Left renal cortex interstitium (tissue), 4 donors: ENCODE measurements at places on chromosomes 5 and 9.

DNA sequence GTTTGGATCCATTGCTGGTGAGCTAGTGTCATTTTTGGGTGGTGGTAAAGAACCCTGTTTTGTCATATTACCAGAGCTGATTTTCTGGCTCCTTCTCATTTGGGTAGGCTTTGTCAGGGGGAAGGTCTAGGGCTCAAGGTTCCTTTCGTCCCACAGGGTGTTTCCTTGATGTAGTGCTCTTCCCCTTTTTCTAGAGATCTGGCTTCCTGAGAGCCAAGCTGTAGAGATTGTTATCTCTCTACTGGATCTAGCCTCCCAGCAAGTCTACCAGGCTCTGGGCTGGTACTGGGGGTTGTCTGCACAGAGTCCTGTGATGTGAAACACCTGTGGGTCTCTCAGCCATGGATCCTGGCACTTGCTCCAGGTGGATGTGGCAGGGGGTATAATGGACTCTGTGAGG, 145.9 kb downstream of the HINT1 start:
- DNase-seq, result no peak

- no peak for DNase-seq
Observed at GRCh38 chr9:86669422-86669821, 277.9 kb downstream of the GAS1 start.

DNA sequence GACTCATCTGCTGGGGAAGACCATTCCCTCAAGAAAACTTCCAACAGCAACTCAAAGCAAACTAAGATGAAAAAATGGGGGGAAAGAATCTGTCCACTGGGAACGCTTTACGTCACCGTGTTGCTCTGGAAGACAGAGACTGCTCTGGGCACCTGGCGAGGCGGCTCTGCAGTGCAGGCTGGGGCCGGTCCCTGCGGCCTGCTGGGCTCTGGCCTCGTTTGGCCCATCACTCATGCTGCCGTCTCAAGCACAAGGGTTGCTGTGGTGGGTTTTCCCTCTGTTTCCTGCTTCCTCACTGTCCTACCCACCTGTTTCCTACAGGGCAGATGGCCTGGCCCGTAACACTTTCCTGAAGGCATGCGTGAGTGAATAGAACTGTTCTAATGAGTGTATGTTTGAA, 92.9 kb upstream of the OTULINL start:
- DNase-seq, result no peak

GRCh38 chr9:5364294-5365024, 24.8 kb upstream of the RLN1 start:
- DNase-seq, result no peak

DNA sequence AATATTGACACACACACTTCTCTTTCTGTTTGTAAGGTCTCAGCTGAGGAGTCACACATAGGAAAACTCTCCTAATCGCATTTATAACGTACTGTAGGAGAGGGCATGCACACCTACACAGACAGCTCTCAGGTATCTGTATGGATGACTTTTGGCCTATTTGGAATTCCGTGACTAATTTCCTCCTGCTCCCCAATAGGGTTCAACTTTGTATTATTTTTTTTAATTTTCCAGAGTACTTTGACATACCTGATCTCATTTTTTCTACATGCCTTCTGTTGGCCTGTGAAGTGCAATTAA, 195.9 kb downstream of the ARHGAP26 start:
- no peak for DNase-seq

- DNase-seq, result no peak
Observed at GRCh38 chr5:149412783-149413476, 33.8 kb upstream of the IL17B start.

GRCh38 chr5:179122411-179123108, 62.4 kb downstream of the ZNF354C start:
- DNase-seq, result no peak

DNA sequence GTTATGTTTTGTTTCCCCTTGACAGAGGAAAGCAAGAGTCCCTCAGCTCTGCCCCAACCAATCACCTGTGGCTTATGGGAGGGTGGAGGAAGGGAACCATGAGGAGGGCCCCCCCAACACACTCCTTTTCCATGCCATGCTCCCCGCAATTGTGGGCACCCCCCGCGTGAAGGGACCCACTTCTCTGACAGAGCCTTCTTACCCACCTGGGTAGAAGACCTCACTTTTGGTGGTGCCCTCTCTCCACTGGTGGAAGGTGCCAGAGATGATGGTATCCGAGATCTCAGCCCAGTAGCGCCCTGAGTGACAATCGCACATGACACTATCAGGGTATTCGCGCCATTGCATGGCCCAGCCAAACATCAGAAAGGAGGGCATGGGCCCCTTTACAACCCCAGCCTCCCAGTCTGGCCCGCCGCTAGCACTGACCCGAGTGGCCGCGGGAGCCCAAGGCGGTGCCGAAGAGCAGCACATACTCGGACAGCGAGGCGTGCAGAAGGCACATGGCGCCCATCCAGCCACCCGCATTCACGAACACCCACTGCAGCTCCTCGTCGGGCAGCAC, 714 bp downstream of the SIGMAR1 start:
- no peak for DNase-seq

- DNase-seq, result no peak
Observed at GRCh38 chr9:69745716-69746437, 13.9 kb downstream of the PTAR1 start.

DNA sequence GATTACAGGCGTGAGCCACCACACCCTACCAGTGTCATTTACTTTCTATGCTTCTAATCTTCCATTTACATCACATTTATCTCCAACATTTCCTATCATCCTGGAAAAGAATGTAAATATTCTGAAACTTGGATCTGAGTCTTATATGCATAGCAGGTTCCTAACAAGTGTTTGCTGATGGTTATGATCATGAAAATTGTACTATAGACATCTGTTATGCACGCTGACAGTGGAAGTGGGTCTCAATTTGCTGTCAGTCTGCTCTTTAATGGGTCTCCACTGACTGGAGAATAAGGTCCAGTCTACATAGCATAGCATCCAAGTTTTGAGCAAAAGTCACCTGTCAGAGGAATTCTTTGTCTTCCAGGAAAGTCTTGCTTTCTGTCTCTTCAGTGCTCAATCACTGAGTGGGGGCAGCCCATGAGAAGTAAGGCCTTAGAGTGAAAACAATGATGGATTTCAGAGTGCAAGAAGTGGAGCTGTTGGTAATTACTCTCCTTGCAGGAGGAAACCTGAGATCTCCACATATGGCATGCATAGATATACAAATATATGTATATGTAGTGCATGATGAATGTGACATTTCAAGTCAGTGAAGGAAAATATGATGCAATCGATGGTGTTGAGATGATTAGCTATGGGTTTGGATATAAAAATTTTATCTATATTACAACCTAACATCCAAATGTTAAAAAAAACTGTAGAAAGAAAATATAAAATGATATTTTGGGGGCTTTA, 29.2 kb upstream of the MSANTD3 start:
- DNase-seq, result no peak

GRCh38 chr9:138059196-138059595, 181.6 kb downstream of the CACNA1B start:
- DNase-seq, result no peak

GRCh38 chr5:123709422-123709821, 197.4 kb downstream of the CSNK1G3 start:
- DNase-seq, result no peak

- no peak for DNase-seq
Observed at GRCh38 chr5:42825422-42826148, 13.9 kb upstream of the SELENOP start.

- no peak for DNase-seq
Observed at GRCh38 chr9:124626276-124626675, 119.1 kb upstream of the NR5A1 start.

- DNase-seq, result no peak
Observed at GRCh38 chr9:122370303-122370702, 521 bp upstream of the PTGS1 start.

DNA sequence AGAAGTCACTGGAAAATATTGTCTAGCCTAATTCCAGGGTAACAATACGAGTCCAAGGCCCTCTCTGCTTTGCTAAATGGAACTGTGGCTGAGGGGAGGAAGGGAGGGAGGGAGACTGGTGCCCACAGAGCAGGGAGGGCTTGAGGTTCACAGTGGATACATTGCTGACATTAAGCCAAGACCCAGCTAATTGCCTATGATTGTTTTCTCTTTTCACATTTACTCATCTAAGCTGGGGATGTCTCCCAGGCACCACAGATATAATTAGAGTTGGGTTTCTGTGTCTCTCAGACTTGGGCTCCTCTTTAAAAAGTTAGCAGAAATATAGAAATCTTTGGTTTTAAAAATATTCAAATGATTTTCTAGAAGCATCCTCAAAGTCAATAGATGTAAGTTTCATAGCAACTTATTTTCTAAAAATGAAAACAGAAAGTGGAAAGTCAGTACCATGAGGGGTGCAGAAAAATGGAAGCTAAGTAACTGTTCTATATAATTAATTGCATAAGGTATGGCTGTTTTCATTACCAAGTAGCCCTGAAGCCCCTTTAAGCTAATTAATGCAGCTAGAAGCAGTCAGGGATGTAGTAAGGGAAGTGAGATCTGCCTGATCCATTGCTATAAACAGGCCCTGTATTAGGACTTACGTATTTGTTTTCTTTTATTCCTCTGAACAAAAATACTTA, 259.8 kb downstream of the NDUFS4 start:
- no peak for DNase-seq

DNA sequence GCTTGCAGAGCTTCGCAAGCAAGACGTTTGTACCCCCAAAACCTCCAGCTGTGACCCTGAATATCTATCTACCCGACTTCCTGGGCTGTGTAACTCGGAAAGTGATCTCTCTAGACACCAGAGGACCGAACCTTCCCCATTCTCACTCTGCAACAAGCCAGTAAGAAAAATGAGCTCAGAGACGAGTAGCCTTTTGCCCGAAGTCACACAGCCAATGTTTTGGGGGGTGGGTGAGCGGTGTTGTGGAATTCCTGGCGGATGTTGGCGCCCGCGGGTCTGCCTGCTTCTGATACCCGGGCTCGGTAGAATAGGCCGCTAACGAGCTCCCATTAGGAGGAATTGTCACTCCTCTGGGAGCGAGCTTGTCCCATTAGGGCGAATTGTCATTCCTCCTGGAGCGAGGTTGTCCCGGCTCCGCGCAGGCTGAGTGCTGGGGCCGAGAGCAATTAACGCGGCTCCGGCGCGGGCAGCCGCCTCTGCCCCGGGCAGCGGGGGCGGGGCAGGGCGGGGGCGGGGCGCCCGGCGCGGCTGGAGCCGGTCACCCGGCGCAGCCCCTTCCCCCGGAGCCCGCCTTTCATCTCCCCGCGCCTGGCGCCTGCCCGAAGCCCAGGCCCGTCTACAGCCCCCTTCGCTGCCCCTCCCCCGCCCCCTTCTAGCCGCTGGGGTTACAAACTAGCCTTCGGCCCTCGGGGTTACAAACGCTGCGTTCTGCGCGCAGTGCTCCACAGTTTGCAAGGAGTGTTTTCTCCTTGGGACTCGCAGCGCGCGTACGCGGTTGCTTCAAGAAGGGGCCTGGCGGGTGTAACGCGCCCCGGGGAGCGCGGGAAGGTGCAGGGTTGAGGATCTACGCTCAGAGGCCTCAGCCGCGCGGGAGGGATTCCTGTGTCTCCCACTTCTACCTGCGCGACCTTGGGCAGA, 3.5 kb upstream of the MSX2 start:
- DNase-seq, result no peak

DNA sequence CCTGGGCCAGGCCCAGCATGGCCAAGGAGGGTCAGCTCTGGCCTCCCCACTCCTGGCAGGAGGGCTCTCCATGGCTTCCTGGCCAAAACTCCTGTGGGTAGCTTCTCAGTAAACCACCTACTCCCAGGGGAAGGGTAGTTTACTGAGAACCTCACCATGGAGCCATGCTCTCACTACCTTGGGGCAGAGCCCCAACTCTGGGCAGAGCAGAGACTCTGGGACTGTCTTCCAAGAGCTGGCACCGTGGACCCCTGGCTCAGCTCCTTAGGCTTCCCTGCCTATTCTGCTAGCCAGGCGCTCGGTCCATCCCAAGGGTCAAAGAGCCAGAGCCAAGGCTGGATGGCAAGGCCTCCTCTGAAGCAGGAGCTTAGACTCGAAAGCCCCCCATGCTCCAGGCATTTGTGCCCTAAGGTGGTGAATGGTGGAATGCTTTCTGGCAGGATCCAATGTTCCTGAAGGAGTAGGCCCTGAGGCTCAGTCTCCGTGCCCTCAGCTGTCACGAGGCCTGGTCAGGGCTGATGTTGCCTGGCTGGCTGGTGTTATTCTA, 19.6 kb downstream of the TCF7 start:
- DNase-seq, result no peak

DNA sequence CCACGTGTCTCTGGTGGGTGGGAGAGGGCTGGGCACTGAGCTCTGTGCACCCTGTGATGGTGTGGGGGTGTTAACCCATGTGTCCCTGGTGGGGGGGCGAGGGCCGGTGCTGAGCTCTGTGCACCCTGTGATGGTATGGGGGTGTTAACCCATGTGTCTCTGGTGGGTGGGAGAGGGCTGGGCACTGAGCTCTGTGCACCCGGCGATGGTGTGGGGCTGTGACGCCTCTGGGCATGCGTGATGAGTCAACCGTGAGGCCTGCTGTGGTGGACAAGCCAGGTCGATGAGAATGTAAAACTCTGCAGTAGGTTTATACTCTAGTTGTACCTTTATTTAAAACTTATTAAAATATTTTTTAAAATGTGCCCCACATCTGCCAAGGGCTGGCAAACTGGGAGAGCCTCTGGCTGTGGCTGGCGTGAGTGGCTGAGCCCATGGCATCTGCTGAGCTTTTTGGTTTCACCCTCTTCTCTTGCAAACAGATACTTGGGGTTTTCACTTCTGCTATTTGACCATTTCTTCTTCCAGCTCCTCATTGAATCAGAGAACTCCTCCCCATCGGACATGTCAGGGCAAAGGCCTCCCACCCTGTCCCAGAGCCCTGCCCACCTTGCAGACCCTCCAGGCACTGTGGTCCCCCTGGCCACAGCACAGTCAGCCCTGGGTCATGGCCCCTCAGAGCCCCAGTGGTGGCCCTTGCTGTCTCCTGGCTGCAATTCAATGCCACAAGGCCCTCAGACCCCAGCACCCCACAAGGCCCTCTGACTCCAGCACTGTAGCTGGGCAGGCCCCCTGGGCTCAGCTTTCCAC, 18.5 kb upstream of the EXOC3 start:
- no peak for DNase-seq

GRCh38 chr5:42718591-42718990, 38.0 kb upstream of the CCDC152 start:
- no peak for DNase-seq

DNA sequence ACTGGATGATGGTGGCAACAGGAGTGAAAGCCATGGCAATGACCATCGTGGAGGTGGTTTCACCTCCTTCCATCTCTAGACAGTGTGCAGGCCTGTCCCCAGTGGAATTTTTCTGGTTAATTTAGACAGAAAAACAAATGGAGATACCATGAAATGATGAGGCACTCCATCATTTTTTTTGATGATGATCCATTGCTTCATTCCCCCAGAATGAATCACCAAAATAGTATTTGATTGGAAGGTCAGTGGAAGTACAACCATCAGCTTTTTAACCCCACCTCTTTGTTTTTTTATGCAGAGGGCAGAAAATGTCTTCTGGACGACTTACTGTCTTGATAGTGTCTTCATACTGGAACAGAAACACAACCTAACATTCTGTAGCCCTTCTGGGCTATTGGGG, 42.6 kb upstream of the ADRA1B start:
- no peak for DNase-seq

GRCh38 chr5:38451074-38451725, 105.2 kb downstream of the LIFR start:
- no peak for DNase-seq
